Suppressor macrophage treated with lipopolysaccharide for 1 hour (primary cell): ENCODE measurements at places on chromosomes 3 and 15.

- DNase-seq: peak; percentile 40
Observed at GRCh38 chr3:172102123-172102882, 62.9 kb downstream of the FNDC3B start.

DNA sequence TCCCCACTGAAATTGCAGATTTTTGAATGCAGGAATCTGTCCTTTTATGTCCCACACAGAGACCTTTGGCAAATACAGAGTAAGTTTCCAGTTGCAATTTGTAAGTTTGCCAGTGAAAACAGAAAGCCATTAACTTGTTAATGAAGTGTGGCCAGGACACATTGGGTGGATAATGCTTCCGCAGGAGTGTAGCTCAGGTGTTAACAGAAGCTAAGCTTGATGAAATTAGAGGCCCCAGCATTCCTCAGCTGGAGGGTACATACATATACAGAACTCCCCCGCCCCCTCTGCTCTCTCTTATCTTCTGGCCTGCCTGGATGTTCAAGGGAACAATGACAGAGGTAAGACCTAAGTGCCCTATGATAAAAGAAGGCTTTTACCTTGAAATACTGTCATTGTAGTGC lies 8.1 kb upstream of the LRRC2 start:
- no peak for DNase-seq

DNA sequence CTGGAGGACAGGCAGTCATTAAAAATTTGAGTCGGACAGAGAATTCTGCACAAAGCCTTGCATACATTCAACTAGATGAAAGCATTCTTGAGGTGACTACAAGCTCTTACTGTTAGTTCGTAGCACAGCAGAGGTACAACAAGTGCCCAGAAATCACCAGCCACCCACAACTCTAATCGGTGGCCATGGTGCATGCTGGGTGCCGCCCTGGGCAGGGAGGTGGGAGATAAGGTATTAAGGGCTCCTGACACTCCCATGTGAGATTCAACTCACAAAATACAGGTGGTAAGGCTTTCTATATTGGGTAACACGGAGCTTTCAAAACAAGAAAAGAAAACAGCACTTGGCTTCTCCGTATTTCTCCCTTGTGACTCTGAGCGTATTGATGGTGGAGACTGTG lies 66.0 kb downstream of the MEIS2 start:
- no peak for DNase-seq

DNA sequence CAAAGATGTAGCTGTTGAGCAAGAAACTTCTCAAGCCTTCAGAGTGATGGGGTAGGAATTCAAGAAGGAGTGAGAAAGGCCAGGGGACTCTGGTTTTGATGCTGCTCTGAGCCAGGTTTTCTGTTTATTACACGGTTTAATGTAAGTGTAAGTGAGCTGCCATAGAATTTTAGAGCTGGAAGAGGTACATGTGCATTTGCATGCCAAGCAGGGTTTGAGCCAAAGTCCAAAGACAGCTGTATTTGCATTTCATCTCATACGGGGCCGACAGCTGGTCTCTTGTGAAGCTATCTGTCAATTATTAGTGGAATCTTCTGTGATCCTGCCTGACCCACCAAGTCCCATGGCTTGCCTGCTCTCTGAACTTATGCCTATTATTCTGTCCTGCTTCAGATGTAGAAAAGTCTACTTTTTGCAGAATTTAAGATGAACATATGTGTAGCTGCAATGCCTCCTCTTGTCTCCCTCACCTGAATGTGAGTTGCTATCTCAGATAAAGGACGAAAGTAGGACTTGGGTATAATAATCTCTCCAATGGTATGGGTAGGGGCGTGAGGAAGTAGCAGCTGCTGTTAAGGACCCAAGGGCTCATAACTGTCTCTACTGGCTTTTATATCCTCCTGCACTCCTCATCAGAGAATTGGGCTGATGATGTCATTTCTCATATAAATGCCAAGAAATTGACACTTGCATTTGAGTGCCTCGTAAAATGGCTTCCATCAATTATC lies 160.0 kb downstream of the SQOR start:
- no peak for DNase-seq

DNA sequence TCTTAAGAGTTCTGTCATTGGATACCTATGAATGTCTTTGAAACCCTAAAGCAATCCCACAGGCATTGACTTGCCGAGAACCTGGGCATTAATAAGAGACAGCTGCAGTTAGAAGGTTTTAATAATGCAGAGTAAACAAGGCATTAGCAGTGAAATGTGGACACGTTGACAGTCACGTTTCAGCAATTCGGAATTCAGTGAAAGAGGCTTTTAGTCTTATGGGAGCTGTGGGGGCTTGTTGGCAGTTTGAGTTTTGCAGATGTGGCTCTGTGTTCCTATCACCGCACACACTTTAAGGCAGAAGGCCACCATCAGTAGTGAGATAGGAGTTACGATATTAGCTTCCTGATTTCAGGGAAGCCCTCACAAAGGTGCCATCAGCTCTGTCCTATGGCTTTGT lies 145.2 kb upstream of the NUDT16 start:
- DNase-seq: no peak

GRCh38 chr15:30953731-30954378 lies 37.6 kb downstream of the MTMR10 start:
- DNase-seq: peak; percentile 24

DNA sequence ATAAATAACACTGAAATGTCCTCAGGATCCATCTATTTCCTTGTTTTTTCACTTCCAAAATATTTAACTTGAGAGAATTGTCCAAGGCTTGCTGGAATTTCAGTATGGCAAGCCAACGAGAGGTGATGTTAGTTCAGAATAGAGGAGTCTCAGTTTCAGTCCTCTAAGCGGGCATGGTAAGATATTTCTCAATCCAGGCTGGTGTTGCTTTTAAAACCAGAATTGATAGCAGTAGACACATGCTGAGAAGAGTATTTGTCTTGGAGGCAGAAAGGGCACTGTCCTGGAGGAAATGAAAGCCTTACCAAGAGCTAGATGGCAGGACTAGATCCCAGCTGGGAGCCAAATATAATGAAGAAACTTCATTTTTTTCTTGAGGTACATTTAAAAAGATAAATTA lies 23.1 kb downstream of the PHLDB2 start:
- no peak for DNase-seq

DNA sequence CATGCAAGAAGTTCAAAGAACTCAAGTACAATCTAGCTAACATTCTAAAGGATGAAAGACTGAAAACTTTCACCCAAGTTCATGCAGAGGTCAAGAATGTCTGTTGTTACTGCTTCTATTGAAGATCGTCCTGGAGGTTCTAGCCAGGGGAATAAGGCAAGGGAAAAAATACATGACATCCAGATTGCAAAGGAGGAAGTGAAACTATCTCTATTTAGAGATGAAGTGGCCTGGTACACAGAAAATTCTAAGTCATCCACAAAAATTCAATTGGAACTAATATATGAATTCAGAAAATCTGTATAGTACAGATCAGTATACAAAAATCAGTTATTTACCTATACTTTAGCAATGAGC lies 693.0 kb downstream of the NR2F2 start:
- no peak for DNase-seq

- DNase-seq: no peak
Observed at GRCh38 chr3:196987022-196987421, 18.4 kb upstream of the PIGZ start.

DNA sequence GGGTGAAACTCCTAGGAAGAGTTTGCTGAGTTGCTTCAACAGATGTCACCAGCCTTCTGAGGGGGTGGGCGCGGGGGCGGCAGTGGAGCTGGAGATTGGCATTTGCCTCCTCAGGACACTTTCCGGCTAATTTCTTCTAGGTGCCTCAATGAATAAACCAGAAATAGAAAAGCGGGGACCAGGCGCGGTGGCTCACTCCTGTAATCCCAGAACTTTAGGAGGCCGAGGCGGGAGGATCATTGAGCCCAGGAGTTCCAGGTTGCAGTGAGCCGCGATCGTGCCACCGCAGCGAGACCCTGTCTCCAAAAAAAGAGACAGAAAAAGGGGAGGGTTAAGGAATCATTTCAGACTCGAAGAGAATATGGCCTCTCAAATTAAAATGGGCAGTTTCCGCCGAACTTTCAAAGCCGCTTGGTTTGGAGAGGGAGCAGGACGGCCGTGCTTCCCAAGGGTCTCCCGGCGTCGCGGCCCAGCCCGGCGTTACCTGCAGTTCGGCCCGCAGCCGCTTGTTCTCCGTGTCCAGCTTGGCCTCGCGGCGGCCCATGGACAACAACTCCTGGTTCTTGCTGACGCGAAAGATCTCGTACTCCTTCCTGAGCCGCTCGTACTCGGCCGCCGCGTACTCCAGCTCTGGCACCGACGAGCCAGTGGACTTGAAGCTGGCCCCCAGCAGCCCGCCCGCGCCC lies 587 bp downstream of the NPHP3 start:
- DNase-seq: peak; percentile 71

GRCh38 chr15:83300826-83301225 lies 16.4 kb upstream of the BNC1 start:
- DNase-seq: no peak

DNA sequence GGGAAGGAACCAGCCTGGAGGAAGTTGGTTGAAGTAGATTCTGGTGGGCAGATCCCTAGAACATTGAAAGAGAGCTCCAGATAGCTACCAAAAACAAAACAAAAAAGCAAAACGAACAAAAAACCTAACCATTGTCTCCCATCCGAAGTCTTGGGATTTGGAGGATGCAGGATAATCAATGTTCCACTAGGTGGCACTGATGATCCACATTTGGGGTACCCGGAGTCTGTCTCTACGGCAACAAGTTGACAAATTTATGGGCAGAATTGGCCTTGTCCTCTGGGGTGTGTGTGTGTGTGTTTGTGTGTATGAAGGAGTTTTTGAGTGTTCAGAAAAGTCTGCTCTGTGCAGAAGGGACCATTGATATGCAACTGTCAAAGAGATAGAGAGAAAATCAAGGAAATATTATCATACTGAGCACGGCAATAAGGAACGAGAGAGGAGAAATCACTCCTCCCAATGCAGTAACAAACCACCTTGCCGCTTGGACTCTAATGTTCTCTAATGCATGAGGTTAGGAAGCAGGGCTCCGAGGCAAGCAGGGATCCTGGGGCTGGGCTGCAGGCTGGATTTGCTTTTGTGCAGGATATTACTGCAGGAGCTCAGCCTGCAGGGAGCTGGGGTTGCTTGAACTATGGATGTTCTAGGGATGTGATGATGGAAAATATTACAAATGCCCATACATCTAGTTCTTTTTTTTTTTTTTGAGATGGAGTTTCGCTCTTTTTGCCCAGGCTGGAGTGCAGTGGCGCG lies 59.8 kb upstream of the KLHL25 start:
- DNase-seq: peak; percentile 63

DNA sequence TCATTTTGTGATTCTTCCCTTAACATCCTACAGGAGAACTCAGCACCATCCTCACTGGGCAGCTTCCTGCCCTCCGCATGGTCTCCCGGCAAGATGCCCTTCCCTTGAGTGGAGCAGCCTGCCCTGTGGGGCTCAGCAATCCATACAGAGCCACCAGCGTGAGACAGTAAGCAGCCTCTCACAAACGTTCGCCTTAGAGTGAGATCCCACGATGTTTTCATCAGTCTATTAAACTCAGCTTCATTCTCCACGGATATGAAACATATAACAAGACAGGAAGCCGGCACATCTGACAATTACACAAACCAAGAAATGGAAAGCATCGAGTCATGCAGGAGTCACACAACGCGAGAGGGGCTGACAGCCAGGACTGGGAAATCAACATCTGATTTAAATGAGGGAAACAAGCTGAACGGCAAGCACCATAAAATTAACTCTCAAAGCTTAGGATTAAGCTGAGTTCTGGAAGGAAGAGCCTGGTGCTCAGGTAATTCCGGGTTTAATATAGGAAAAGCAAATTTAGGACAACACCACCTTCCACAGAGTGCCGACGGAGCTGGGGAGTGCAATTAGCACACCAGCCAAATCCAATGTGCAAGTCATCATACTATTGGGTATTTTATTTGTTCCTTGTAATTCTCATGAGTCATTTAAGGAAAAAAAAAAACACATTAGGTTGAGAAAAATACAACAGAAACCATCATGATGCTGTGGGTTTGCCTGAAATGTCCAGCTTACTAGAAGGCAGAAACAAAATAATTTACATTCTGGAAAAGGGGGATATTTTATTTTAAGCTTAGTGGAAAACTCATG lies 272.0 kb downstream of the OCA2 start:
- no peak for DNase-seq

DNA sequence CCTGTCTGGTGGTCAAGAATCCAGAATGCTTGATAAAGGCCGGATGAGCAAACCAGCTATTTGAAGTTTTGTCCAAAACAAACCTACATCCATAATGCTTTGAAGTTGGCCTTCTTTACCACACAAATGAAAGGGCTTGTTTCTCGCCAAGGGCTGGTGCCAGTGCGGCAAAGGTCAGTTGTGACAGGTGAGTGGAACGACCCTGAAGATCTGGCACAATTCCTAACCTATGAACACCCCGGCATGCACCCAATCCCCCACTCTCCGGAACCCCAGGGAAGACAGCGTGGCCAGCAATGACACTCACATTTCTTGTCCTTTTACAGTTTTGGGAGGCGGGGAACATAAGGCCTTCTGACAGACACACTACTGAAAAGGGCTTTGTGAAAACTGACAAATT lies 90.6 kb downstream of the ATP10A start:
- DNase-seq: no peak

DNA sequence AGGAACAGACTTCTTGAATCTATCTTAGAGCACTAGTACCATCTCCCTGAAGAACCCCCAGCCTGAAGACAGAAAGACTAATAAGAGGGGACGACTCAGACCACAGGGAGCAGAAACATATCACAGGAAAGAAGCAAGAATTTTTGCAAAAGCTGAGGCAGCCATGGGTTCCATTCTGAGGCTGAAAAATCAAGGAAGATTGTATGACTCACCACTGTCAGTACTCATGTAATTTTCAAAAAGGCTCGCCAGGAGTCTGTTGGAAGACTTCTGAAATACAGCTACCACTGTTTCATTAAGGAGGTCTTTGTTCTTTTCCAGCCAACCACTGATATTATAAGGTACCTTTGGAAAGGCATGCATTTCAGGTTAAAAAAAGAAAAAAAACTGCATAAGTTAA lies 47.5 kb downstream of the MYH15 start:
- no peak for DNase-seq

DNA sequence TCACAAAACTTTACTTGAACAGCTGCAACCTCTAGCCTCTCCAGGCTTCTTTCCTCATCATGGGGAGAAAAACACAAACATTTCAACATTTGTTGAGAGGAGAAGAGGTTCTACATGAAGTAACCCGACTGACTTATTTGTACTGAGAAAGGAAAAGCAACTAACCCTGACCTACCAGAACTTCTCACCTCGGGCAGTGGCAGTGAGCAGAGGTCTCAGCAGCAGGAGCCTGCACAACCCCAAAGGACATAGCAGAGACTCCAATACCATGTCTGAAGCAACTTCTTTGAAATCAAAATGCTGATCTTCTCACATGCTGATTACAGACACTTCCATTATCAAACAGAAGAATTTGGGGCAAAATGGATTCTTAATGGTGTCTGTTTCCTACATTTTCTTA lies 1085.6 kb upstream of the CFAP20DC start:
- DNase-seq: no peak

GRCh38 chr3:9110316-9110715 lies 139.1 kb downstream of the SRGAP3 start:
- DNase-seq: no peak
